ENCODE measurements at places on chromosomes 3 and 15. TPM values are rescaled to one million over a fixed set of nuclear protein-coding genes. Genes with fewer than 3 reads are reported as not detected.

CLDN18 gene
- not detected for total RNA-seq

GRCh38 chr3:156762631-156763185, 63.4 kb upstream of the LEKR1 start:
- no peak for DNase-seq

LMOD3 gene
- total RNA-seq = not detected

- no peak for DNase-seq
Measured at GRCh38 chr3:149575213-149575960, 82.4 kb downstream of the WWTR1 start.

DNA sequence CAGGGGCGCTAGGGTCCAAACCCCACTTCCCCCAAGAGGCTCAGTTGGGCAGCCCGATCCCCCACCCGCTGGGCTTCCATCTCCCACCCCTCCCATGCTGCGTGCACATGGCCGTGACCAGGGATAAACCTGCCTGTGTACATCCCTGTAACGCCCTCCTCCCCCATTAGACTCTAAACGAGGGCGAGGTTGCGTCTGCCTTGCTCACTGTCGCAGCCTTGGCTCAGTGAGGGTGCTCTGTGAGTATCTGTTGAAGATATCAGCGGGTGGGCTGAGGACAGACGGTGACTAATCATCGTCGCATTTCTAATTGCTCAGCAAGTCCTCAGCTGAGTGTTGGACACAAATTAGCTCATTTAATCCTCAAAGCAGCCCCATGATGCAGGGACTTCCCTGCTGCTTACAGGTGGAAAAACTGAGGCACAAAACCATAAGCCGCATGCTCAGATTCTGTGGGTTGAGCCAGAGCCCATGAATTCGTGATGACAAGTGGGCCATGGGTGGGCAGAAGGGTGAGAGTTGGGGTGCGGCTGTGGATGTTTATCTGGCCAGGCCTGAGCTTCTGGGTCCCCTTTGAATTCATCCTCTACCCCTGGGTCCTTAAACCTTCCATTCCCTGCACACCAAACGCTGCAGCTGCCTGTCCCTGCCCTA, 26.0 kb downstream of the FBLN2 start:
- DNase-seq = no peak

DNA sequence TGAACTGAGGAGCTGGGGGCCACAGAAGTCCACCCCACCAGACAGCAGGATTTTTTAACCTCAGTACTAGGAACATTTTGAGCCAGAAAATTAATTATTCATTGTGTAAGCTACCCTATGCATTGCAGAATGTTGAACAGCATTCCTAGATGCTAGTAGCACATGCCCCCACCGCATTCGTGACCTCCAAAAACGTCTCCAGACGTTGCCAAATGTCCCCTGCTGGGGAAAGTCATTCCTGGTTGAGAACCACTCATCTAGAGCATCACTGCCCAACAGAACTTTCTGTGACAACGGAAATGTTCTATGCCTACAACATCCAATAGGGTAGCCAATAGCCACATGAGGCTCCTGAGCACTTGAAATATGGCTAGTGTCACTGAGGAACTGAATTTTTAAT, 333.5 kb downstream of the FOXP1 start:
- DNase-seq = no peak

DNA sequence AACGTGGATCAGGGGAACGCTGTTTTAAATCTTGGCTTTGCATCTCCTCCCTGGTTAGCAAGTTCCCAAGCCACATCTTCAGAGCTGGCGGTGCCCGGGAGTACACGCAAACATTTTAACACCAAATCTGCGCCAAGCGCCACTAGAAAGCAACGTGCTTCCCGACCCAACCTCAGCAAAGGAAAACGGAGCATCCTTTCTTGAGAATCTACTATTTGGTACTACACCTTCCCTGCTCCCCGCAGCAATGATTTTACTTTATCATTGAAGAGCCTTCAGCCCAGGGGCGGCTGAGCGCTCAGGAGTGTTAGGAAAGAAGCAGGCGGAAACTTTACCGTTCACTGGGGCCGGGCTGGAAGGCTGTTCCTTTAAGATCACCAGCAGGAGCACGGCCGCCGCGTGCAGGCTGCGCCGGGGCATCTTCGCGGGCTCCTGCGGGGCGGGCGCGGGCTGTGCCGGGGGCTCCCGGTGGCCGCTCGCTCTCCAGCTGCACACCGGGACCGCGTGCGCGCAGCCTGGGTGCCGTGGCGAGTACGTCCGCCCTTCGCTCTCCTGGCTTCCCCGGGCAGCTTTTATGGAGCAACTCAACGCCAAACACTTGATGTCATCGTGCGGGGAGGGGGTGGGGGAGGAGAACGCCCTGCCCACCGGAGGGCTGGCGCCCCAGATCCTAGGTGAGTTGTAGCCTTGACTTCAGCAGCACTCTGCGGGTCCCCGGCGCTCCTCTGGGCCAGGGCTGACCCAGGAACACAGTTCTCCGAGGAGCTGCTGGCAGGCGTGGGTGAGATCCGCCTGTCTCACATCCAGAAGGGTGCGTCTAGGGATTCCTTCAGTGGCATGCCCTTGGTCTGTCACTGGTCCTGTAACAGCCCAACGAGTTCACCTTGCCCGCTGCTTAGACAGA, at the start of gene CA12:
TSS of gene CA12 (minus strand) at position 546 of the 904 bp plus-strand sequence. CDS start at position 420, 126 bp downstream.
- no peak for DNase-seq

CADPS gene
- total RNA-seq = not detected
